ENCODE measurements at places on chromosomes 3 and 15.

- no peak for DNase-seq
Measured at GRCh38 chr3:56737006-56737405, 53.9 kb upstream of the TASOR start.

- no peak for DNase-seq
Measured at GRCh38 chr3:32056559-32057290, 49.7 kb upstream of the GPD1L start.

- DNase-seq, result no peak
Measured at GRCh38 chr3:20041197-20041780, 1.0 kb downstream of the KAT2B start.

GRCh38 chr3:14266361-14266760 is 87.7 kb downstream of the LSM3 start:
- DNase-seq, result no peak

- no peak for DNase-seq
Measured at GRCh38 chr3:103609472-103609871, 1174.7 kb downstream of the ZPLD1 start.

DNA sequence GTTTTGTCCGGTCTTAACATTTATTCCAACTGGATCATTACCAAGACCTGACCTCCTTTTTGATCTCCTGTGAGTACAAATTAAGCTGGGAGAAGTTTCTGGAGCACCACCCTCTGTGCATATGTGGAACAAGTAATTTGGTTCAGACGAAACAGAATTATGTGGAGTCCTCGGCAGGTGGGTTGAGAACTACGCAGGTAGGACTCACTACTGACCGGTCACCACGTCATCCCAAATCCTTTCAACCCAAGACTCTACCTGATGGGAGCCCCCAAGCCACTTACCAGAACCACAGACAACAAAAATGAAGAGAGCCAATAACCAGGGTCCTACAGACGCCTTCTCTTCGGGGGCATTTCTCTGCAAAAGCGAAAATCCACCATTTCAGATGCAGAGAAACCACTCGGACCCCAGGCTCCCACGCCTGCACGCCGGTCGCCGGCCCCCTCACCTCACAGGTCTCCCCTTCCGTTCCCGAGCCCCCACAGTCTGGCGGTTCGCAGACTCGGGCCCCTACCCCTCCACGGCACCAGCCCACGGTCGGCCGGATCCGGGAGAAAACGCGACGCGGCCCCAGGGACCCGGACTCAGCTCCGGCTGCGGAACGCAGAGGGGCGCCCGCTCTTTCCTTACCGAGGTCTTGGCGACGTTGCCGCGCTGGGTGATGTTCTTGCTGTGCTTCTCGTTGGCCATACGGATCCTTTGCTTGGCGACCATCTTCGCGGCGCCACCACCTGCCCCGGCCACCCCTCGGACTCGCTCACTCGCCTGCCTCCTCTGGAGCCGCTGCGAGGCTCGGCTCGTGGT is 674 bp downstream of the SERP1 start:
- DNase-seq, result no peak

DNA sequence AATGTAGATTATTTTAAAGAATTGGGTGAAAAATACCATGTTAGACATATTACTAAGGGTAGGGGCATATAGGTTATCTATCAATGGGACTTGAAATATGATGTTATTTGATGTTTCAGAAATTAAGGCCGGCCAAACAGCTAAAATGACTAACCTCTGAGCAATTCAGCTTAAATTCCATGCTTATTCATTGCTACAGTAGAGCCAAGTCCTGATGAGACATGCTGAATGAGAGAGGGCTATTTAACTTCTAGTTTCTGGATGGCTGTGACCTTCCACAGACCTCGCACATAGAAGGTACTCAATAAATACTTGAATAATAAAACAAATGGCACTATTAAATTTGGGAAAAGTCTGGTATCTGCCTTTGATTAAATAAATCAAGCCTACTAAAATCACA is 175.6 kb upstream of the WNT5A start:
- no peak for DNase-seq

DNA sequence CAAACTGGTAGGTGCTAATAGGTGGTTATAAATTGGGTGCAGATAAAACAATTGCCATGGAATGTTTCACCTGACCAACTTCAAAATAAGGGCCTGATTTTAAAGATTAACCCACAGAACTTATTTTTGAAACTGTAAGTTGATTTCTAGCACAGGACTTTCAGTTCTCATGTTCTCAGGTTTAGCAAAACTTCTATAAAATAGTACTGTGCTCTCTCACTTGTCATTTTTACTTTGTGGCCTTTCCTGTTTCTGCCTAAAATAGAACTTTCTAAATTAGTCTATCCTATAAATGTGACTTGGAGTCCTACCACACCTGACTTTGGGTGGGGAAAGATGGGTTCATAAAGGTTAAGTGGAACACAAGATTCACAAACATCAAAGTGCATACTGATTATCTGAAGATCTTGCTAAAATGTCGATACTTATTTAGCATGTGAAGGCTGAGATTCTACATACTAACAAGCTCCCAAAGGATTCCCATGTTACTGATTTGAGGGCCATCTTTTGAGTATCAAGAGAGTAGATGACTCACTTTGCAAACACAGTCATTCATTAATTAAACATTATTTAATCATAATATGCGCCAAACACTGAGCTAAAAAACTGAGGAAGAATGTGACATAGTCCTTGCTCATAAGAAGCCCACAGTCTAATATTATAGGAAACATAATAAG is 38.6 kb downstream of the BTLA start:
- no peak for DNase-seq

GRCh38 chr15:51223771-51224229 is 114.6 kb downstream of the CYP19A1 start:
- DNase-seq, result no peak

DNA sequence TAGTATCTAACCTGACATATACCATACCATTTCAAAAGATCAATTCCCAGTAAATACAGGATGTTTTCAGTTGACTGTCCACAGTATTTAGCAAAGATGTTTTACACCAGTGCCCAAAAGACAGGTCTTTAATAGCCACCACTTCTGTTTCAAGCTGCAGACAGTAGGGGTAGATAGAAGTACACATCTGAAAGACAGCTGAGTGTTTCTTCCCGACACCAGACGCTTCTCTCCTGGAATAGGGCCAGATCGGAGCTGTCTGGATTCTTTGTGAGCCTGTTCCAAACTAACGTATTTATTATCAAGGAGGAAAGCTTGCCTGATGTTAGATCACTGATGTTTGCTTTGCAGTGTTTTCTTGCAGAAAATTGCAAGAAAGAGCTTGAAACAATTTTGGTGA is 136.1 kb upstream of the RBMS3 start:
- no peak for DNase-seq

DNA sequence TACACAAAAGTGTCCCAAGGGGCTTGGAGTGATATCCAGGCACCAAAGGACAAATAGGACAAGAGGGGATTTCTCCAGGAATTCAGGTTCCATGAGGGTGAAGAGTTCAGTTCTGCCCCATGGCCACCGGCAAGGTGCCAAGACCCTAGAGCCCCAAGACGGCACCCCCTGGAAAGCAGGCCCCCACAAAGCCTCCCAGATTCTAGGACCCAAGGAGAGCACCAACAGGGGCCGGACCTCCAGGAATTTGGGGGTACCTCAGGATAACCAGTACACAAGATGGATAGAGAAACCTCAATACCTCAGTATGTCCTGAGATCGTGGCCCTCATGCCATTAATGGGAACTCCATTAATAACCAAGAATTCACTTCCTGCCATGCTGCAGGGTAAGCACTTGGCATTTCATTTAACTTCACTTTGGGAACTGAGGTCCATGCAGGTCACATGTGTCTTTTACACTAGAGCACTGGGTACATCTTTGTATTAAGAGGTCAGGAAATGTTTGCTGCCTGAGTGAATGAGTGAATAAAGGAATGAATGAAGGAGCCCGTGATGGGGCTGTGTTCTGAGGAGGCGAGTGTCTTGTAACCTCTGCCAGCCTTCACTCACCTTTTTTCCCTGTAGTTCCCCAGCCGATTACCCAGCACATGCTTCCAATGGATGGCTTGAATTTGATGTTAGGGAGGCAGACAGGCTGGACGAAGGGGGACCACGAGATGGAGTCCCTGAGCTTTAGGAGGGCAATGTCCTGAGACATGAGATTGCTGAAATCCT is 15.5 kb upstream of the PRSS50 start:
- DNase-seq, result no peak

DNA sequence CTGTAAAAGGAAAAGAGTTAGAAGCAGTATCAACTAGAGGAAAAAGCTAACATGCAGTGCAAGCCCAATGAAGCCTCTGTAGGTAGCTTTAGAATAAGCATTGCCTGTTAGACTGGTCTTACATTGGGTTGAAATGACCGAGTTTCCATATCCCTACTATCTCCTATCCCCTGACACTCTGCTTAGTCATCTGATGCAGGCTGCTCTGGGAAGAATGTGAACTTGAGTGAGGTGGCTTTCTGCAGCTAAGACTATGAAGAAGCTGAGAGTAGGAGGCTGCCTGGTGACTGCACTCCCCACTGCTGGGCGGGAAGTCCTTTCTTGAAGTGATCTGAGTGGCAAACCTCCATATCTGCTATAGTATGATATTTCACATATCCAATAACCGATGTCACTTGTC is 64.7 kb downstream of the OXSM start:
- DNase-seq, result no peak

Measured in NCI-H1436 treated with DMSO at 0.1 percent for 48 hours (cell line).